Hepatocyte (in vitro differentiated cells): ENCODE measurements at places on chromosomes 6 and 20. TPM values are rescaled to one million over a fixed set of nuclear protein-coding genes. Genes with fewer than 3 reads are reported as not detected.

DNA sequence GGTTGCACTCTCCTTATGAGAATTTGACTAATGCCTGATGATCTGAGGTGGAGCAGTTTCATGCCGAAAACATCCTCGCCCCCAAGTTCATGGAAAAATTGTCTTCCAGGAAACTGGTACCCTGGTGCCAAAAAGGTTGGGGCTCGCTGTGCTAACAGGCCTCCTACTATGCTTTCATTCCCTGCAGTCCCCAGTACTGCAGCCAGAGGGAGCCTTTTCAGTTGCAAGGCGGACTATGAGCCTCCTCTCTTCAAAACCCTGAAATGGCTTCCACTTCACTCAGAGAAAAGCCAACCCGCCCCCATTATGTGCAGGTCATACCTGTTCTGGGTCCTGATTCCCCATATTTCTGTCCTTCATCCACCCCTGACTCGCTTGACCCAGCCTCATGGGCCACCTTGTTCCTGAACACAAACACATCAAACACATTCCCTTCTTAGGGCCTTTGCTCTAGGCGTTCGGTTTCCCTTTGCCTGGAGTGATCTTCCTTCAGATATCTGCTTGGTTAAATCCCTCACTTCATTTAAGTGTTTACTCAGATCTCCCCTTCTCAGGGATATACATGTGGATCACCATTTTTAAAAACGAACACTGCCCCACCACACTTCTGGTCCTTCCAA is 173.7 kb downstream of the PHACTR1 start:
- no peak for DNase-seq

Gene FUT9
- total RNA-seq = 0.87 and 1.0 TPM in 2 replicates

DNA sequence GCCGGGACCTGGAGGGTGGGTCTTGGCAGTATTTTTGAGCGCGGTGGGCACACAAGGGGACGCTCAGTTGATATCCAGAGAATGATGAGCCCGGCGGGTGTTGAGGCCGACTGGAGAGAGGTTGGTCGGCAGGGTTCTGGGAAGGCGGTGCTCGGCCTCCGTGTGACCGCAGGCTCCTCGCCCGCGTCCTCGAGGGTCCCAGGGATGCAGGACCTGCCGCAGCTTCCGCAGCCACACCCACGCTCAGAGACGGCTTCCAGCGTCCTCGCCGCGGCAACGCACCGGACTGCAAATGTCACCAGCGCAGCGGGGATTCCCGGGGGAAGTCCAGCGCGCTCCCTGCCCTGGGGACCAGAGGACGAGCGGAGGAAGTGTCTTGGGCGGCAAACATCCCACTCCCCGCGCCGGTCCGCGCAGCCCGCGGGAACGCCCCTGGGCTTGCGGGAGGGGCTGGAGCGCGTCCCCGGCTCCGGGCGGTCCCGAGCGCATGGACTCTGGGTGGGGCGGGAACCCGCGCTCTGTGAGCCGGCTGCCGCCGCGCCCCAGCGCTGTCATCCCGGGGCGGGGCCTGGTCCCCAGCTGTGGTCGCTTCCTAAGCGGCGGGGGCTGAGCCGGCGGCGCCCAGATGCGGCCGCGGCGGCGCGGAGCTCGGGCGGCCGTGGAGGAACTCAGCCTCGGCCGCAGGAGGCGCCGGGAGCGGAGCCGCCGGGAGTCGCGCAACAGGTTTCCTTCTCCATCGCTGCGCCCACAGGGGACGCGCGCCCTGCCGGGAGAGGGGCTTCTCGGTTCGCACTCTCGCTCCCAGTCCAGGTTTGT is at the start of gene STX11:
TSS of gene STX11 (plus strand) at position 624 of the 816 bp plus-strand sequence. CDS start 36,111 bp downstream, outside the sequence.
- peak; percentile 72 for DNase-seq

DNA sequence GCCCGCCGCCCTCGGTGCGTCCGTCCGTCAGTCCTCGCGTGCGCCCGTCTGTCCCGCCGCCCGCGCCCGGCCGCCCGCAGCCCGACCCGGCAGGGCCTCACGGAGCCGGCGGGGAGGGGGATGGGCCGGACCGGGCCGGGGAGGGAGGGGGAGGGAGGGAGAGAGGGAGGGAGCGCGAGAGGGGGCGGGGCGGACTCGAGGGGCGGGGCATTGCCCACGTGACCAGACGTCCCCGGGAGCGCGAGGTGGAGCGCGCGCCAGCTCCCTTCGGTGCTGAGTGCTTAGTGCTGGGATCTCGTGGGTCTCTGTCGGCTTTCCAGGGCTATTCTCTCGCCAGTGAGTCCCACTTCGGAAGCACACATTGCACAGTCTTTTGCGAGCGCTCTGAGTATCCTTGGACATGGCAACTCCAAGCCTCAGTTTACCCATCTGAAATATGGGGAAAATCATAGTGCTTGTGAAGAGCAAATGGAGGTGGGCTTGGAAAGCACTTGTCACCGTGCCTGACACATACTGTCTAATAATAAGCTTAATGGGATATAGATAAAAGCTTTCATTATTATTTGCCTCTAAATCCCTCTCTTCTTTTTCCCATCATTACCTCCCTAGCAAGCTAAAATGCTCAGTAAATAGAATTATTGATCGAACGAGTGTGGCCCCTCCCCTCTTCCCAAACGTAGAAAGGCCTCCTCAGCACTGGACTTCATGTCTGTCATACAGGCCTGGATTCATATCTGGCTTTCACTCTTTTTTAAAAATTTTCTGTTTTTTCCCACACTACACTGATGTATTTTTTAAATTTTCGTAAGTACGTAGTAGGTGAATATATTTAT is at the start of gene NCOA6:
TSS of gene NCOA6 (minus strand) at position 122 of the 833 bp plus-strand sequence. CDS start 43,296 bp downstream, outside the sequence.
- peak; percentile 93 for DNase-seq

Gene ZNF292
- total RNA-seq = 31.1 and 38.3 TPM in 2 replicates

Gene BPIFB2
- 0.52 and 0.70 TPM in 2 replicates for total RNA-seq

Gene SYCP2L
- total RNA-seq = 1.00 and 1.1 TPM in 2 replicates

DNA sequence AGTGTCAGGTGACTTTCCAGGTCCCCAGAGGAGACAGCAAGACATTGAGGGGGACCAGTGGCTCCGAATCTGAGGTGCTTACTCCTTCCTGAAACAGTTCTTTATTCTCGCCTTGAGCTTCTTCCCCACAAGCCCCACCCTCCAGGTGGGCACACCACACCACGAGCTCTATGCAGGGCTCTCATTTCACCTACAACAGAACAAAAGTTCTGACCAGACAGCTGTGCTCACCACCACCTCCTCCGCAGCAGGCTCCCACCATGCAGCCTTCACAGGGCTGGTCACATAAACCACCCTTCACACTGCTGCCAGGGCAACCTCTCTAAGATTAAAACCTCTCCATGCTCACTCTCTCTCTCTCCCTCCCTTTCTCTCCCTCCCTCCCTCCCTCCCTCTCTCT is 384.5 kb upstream of the ARID1B start:
- DNase-seq = no peak

GRCh38 chr6:106976270-106976669 is 1.7 kb upstream of the CD24 start:
- DNase-seq = peak; percentile 38
